COR-L47 (cell line): ENCODE measurements at places on chromosomes 13 and 19.

DNA sequence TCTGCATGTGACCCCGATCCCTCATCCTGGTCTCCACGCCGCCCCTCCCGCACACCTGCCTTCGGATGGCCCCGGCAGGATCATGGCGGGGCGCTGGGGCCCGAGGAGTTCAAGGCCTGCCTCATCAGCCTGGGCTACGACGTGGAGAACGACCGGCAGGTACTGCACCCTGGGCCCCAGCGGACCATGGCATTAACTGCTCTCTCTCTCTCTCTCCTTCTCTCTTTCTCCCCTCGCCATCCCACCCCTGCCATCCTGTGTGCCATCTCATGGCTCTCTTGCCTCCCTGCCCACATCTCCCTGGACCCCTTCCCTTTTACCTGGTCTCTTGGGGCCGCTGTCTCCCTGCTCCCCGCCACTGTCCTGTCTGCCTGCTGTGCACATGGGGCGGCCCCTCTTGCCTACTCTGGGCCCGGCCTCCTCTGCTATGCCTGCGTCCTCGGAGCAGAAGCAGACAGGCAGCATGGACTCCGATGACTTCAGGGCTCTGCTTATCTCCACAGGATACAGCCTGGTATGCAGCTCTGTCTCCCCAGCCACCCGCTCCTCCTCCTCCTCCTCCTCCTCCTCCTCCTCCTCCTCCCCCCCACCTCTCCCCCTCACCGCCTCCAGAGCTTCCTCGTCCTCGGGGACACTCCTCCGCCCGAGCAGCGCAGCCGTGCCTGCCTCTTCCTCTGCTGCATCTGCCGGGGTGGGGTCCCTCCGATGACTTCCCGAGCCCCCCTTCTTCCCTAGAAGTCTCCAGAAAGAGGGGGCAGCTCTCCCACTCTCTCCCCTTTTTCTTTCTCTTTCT lies 16.2 kb downstream of the CAPN12 start:
- DNase-seq: no peak

GRCh38 chr13:33723365-33723764 lies 94.6 kb upstream of the RFC3 start:
- no peak for DNase-seq

DNA sequence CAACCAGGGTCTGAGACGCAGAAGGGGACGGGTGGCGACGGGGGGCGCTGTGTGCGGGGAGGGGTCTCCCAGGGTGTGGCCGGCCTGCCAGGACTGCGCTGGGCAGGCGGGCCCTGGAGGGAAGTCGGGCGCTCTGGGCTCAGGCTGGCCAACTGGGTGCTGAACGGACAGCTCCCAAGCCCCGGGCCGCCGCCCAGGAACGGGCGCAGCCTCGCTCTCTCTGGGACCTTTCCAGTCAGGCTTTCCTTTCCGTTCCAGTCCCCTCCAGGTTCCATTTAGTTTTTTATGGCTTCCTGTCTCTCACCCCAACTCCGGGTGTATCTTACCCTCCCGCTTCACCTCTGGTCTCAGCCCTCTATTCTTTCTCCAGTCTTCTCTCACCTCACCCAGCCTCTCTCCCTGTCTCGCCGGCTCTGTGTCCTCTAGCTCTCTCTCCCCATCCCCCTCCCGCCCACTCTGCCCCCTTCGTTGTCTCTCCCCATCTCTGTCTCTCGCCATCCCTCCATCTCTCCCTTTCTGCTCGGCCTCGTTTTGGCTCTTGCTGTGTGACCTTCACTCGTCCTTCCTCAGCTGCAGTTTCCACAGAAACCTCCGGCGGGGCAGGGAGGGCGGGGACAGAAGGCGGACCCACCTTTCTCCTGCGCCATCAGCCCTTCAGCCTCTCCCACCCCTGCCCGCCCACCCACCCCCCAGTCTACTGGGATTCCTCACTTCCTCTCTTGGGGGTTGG lies 3.3 kb upstream of the ATP1A3 start:
- no peak for DNase-seq

- DNase-seq: no peak
Measured at GRCh38 chr13:114144606-114145244, 12.3 kb upstream of the RASA3 start.

GRCh38 chr19:28605501-28606268 lies 607.3 kb downstream of the UQCRFS1 start:
- DNase-seq: no peak

DNA sequence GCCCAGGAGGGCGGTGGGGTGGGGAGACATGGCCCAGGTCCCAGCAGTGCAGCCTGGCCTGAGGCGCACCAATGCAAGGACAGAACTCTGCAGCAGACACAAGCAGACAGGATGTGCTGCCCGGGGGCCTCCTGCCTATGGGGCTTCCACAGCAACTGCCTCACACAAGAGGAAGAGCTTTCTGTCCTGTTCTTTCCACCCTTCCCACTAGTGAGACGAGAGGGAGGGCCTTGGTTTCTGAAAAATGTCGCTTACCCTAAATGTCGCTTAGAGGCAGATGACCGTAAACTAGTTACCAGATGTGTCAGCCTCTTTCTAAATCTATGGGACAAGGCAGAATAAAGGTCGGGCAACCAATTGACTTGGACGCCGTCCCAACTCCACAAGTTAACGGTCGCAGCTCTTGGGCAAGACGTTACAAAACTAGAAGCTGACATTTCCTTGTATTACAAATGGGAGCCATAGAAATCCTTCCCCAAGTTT lies at the start of gene LAIR1:
LAIR1 (minus strand) TSS at position 157 of the 483 bp plus-strand sequence; CDS start at position 30, 127 bp downstream.
- no peak for DNase-seq

DNA sequence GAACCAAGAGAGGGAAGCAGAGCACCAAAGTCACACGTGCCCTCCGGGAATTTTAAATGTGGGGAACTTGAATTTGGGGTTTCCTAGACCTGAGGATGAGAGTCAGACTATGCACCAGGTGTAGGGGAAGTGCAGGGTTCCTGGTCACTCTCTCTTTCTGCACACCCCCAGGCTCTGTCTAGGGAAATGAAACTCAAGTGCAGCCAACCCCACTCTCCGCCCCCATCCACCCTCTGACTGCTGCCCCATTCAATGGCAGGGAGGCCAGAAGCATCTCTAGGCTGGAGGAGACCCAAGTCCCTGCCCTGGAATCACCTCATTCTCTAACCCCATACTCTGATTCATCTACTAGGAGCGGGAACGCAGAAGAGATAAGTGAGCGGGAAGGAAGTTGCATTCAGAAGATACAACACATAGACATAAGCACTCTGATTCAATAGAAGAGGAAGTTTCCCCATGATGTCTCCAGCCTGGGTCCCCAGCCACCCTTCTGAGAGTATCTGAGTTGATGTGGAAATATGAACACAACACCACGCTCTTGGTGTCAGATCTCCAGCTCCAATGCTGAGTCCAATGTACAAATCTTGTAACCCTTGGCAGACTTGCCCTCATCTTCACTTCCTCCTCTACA lies 4.7 kb upstream of the SIGLEC14 start:
- DNase-seq: no peak

DNA sequence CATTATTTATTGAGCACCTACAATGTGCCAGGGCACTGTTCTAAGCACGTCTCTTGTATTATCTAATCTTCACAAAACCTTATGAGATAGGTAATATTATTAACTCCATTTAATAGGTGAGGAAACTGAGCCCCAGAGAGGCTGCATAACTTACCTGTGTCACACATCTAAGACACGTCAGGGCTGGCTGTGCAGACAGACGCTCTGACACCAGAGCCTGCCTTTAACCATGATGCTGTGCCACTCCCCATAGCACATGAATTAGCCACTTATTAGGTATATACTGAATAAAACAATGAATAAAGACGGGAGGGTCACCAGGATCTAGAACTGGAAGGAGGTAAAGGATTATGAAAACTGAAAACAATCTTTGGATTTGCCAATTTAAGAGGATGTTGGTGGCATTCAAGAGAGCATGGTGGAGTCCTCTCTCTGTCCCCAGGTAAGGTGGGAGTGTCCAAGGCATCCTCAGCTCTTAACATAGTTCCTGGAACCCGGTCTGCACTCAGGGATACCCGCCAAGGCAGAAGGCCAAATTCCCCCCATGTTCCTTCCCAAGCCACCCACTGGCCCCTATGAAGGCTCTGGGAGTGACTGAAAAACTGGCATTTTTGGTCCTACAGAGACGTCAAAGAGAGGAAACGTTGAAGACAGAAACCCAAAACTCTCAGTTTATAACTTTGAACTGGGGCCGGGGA lies 479.7 kb downstream of the FOXO1 start:
- no peak for DNase-seq
